Amygdala (tissue), 56 donors: ENCODE measurements at places on chromosomes 1 and 21.

- DNase-seq: peak; percentile 83
These were observed 8.0 kb upstream of the NAV1 start for GRCh38 chr1:201530741-201531531.

- no peak for DNase-seq
These were observed at the start of gene LEFTY2 for GRCh38 chr1:225941187-225941941. LEFTY2 (minus strand) TSS chr1:225941220; CDS start chr1:225941140, 80 bp downstream.

DNA sequence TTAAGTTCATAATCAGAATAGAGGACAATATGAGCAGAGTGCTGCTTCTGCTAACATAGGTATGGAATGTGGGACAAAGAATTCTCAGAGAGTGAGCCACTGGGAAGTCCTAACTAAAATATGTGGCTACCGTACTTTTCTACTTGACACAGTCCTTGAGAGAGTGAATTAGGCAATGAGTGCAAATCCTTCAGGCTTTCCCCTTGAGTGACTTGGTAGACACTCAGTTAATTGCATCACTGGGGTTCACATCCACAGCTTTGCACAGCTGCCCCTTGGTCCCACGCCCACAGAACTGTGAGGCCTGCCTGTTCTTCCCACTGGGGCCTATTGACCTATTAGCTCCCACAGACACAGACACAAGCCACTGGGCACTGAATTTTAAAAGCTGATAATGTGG is 40.5 kb upstream of the PAXBP1 start:
- no peak for DNase-seq

- DNase-seq: no peak
These were observed 1.5 kb upstream of the CDC20 start for GRCh38 chr1:43357251-43357650.

GRCh38 chr1:34361121-34361520 is 184.4 kb downstream of the C1orf94 start:
- no peak for DNase-seq

DNA sequence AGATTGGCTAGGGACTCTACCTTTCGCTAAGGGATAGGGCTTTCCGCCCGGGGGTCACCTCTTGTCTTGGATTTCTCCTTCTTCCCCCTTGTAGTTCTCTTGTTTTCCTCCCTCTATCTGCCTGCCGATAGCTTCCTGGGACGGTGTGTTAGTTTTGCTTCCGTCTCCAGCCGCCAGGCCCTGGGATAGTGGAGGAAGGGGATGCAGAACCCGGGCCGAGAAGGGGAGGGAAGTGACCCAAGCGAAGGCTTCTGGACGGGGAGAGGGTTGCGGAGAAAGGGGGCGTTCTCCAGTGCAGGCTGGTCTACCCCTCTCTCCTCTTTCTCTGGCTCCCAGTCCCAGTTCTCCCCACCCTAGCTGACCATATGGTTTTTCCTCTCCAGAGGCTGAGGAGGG is 871 bp downstream of the TUFT1 start:
- no peak for DNase-seq

DNA sequence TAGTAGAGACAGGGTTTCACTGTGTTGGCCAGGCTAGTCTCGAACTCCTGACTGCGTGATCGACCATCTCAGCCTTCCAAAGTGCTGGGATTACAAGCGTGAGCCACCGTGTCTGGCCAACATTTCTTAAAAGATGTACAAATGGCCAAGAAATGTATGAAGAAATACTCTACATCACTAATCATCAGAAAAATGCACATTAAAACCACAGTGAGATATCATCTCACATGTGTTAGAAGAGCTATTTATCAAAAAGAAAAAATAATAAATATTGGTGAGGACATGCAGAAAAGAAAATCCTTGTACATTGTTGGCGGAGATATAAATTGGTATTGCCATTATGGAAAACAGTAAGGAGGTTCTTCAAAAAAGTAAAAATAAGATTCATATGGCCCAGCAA is 33.6 kb upstream of the TNFSF18 start:
- no peak for DNase-seq

DNA sequence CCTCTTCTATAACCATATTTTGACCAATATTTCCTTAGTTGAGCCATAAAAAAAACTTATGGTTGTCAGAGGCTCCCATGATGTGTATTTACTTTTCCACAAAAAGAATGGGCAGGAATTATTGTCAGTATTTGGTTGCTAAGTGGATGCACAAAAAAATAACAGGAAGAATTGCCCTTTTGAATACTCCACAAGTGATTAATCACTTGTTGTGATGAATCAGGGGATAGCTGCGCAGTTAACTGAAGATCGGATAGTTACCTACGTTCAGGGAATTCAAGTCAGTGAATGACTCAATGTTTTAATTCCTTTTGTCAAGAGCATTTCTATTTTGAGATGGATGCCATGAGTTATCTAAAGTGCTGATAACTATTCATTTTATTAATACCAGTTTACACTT is 785.2 kb upstream of the B3GALT2 start:
- no peak for DNase-seq

GRCh38 chr21:39136711-39137110 is 46.5 kb downstream of the PSMG1 start:
- DNase-seq: no peak

DNA sequence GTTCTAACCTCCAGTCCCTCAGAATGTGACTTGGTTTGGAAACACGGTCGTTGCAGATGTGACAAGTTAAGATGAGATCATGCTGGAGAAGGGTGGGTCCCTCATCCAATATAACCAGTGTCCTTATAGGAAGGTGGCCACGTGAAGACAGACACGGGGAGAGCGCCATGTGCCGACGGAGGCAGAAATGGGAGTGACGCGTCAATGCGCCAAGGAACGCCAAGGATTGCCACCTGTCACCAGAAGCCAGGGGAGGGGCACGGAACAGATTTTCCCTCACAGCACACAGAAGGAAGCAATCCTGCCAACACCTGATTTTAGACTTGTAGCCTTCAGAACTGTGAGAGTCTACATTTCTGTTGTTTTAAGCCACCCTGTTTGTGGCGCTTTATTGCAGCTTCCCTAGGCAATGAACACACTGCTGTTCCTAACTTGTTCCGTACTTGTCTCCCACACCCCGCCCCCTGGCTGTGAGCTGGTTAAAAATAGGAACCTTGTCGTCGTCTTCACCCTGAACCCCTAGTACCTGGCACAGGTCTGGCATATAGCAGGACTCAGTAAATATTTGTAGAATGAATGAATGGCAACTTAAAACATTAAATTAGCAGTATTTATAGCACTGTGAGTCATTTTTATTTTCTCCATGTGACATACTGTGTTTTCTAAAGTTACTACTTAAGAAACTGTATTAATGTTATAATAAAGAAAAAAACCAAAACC is 14.2 kb downstream of the RIMS3 start:
- no peak for DNase-seq

GRCh38 chr1:202150187-202150586 is 5.7 kb upstream of the ARL8A start:
- DNase-seq: no peak

DNA sequence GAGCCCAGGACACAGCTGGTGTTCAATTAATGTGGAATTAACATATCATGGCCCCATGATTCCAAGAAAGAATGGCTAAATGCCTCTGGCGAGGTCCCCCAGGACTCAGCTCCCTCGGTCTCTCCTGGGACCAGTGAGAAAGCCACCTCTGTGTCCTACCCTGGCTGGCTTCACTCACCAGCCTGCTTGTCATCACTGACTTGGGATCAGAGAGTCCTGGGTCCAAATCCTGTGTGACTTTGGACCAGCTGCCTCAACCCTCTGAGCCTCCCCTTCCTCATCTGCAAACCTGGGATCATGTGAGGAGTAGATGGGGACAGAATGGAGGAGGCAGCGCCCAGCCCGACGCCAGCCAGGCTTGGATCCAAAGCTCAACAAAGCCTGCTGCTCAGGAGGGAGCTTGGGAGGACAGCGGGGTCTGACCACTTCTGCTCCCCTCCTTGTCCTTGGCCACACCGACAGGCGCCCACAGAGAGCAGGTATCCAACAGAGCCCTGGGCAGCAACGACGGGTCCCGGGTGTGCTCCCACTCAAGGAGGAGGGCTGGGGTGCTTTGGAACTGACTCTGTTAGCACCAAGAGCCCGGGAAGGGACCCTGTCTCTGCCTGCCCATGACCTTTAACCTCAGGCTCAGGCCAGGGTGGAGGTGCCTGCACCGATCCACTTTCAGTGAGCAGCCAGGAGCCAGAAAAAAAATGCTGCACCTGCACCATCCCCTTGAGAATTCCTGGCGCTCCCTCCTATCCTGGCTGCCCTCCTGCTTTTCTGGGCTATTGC is 3.2 kb downstream of the SH2D5 start:
- no peak for DNase-seq

GRCh38 chr1:1899266-1899966 is 8.5 kb upstream of the GNB1 start:
- no peak for DNase-seq

- no peak for DNase-seq
These were observed 95.9 kb upstream of the COA6 start for GRCh38 chr1:234277161-234277868.

- no peak for DNase-seq
These were observed 24.9 kb upstream of the FMO2 start for GRCh38 chr1:171160211-171160610.

DNA sequence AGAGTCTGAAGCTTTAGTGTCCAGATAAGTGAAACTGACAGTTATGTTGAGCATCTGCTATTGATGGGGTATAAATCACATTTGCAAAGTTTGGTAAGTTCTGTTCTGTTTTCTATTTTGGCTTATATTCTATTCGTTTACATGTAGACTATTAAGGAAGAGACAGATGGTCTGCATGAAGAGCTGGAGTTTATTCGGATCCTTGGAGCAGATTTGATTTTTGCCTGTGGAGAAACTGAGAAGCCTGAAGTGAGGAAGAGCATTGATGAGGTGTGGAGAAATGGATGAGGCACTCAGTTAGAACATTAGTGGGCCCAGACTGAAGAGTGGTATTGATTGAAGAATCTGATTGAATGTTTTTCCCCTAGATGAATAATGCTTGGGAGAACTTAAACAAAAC is 50.6 kb upstream of the BMP8A start:
- DNase-seq: no peak

DNA sequence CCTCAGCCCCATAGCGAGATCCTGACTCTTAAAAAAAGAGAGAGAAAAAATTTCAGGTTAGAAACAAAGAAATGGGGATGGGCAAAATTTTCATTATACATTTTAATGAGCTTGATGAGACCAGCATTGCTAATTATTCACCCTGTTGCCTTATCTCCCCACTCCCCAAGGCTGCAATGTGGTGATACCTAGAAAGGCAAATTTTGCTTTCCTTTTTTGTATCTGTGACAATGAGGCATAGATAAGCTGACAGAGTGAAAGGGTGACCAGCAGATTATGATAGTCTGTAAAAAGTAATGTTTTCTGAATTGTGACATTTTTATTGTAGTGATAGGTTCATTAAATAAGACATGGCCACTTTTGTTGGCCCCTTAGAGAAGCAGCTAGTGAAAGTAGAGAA is 12.9 kb downstream of the SRRM1 start:
- DNase-seq: no peak

- DNase-seq: no peak
These were observed 2.0 kb downstream of the C1orf116 start for GRCh38 chr1:207030522-207031009.

GRCh38 chr1:148363439-148363810 is 119.7 kb downstream of the PPIAL4G start:
- DNase-seq: no peak

GRCh38 chr1:1080122-1080757 is 6.1 kb upstream of the RNF223 start:
- no peak for DNase-seq

DNA sequence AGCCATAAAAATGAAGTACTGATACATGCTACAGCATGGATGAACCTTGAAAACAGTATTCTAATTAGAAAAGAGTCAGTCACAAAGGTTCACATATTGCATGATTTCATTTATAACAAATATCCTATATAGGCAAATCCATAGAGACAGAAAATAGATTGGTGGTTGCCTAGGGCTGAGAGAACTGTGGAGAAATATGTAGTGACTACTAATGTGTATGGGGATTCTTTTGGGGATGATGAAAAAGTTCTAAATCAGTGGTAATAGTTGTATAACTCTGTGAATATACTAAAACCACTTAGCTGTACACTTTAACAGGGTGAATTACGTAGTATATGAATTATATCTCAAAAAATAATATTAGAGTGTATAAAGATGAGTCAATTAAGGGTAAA is 45.8 kb downstream of the RNF115 start:
- no peak for DNase-seq

- no peak for DNase-seq
These were observed 11.8 kb upstream of the PIGM start for GRCh38 chr1:160043543-160043942.

DNA sequence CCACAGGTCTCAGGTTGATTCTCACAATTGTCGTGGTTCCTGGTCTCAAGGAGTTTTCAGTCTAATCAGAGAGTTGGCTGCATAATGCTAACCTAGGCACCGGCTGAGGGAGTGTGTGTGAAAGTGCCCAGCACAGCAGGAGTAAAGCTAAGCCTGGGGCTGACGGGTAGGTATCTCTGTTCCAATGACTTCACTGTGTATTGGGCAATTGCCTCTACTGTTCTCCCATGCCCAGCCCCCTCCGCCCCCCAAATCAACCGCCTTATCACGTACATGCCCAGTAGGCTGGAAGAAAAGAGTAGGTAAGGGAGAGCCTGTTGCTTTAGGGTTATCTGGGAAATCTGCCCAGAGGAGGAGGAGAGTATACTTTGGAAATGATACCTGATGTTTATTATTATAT is 54.7 kb downstream of the MRPS6 start:
- DNase-seq: no peak

DNA sequence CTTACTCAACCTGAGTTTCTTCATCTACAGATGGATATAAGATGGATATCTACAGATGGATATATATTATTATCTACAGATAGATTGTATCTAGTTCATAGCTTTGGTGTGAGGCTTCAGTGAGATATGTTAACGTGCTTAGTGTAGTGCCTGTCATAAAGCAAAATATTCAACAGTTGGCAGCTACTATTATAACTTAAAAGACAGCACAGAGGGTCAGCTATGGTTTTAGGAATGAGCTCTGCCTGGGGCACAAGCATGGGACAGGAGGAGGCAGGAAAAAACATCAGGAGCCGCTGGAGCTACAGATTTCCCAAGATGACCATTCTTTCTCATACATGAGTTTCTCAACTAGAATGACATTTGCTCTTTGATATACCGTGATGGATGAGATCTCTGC is 1.3 kb upstream of the CYB5R1 start:
- DNase-seq: no peak

GRCh38 chr1:101652484-101652883 is 344.2 kb downstream of the OLFM3 start:
- no peak for DNase-seq

GRCh38 chr1:152020849-152021248 is 16.0 kb downstream of the S100A11 start:
- DNase-seq: no peak

- DNase-seq: no peak
These were observed 111.5 kb downstream of the PSMG1 start for GRCh38 chr21:39071623-39072214.

DNA sequence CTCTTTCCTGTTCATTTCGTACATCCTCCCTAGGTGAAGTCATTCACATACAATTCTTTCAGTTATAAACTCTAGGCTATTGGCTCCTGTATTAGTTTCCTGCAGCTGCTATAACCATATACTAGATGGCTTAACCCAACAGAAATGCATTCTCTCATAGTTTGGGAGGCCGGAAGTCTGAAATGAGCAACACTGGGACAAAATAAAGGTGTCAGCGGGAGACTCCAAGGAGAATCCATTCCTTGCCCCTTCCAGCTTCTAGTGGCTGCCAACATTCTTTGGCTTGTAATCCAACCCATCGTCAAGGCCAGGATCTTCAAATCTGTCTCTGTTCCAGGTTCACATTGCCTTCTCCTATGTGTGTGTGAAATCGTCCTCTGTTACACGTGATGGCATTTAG is 71.3 kb downstream of the TOR3A start:
- DNase-seq: no peak

GRCh38 chr1:66176832-66177231 is 357.1 kb upstream of the SGIP1 start:
- DNase-seq: no peak
